Heart left ventricle (tissue), 16 donors: ENCODE measurements at places on chromosomes 6 and 20. TPM values are rescaled to one million over a fixed set of nuclear protein-coding genes. Genes with fewer than 3 reads are reported as not detected.
A peak's percentile ranks its signal among the peaks of the same experiment; 100 is the strongest.

Gene DDX43
- total RNA-seq: 0.11 TPM

Gene TMEM63B
- 48.5 TPM for total RNA-seq

Gene GABRR1
- not detected for total RNA-seq

Gene ENPP5
- 3.5 TPM for total RNA-seq

Gene EBF4
- total RNA-seq: 5.6 TPM

Gene WFDC10B
- total RNA-seq: not detected

DNA sequence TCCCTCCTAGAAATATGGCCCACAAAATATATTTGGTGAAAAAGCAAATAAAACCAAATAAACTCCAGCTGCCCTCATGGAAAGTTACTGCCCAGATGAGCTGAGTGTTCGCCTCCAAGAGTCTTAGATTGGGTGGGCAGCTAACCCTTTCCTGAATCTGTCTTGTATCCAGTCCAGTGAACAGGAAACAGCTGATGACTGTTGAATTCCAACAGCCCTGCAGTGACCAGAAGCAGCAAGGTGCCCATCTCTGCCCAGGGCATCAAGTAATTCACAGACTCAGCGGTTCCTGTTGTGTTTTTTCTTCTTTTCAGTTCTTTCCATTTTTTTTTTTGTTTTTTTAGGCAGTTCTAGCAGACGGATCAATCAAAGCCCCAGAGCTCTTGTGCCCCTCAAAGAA is 199.2 kb downstream of the UBE3D start:
- DNase-seq: no peak

DNA sequence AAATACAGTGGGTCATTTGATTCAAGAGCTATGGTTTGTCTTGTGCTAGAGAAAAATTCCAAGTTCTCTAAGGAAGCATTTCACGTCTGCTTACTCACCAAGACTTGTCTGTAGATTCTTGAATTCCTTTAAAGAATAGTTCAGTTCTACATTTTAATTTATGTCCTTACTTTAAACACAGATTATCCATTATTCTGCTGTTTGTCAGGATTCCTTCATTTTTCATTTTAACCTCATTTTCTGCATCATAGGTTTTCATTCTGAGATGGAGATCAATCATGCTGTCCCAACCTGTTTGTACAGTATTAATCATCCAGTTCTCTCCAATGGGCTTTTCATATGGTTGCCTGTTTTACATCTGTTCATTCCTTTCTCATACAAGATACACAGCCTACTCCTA is 24.5 kb upstream of the POPDC3 start:
- DNase-seq: no peak

- DNase-seq: no peak
These were observed 62.9 kb downstream of the CDH26 start for GRCh38 chr20:60021104-60021503.

DNA sequence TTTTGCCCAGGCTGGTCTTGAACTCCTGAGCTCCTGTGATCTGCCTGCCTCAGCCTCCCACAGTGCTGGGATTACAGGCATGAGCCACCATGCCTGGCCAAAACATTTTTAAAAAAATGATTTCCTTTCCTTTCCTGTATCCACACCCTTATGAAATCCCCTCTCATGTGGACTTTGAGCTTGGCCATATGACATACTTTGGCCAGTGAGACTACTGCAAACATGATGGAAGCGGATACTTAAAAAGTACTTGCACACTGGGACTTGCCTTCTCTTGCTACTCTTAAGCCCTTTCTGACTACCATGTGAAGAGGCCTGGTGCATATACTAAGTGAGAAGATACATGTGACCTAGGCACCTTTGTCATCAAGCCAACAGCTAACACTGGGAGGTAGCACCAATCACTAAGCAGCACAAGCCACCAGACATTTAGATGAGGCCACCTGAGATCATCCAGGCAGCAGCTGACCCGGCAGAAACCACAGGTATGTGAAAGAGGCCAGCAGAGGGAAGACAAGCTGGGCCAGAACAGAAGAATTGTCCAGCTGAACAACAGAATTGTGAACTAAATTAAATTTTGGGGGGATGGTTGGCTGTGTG is 78.5 kb upstream of the HDAC2 start:
- DNase-seq: no peak

- no peak for DNase-seq
These were observed 188.2 kb upstream of the FOXQ1 start for GRCh38 chr6:1123386-1124375.

GRCh38 chr20:12591949-12592470 is 416.8 kb upstream of the SPTLC3 start:
- DNase-seq: no peak

- DNase-seq: no peak
These were observed 53.3 kb downstream of the SOD2 start for GRCh38 chr6:159639721-159640120.

DNA sequence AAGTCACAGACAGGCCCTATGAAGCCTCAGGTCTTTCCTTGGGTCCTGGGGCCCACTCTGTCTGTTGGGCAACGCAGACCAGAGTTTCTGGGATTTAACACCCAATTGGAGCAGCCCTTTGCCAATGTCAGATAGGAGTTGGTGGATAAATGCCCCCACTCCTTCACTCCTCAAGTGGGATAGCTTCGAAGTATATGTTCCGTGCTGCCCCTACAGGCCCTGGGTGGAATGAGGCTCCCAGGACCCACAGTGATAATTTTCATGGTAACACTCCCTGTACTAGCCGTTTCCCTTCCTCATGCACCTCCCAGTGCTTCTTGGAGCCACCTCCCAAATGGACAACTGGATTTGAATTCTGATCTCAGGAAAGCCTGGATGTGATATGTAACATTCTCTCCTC is 145.4 kb downstream of the FOXA2 start:
- DNase-seq: no peak

DNA sequence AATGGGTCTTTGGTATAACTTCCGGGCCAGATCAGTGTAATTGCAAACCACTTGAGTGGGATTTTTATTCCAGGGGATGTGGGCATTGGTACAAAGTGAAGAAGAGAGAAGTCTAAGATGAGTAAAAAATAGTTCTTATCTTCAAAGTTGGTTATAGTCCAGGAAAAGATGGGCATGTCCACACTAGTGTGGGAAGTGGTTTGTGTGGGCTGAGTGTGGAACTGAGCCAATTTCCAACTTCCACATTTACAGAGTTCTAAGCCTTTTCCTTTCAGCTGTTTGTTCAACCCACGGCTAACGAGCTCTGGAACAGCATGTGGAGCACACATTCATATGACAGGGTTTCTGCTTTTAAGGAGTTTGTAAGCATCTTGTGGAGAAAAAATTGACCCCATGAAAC is 72.3 kb upstream of the IFNGR1 start:
- DNase-seq: peak; percentile 43

DNA sequence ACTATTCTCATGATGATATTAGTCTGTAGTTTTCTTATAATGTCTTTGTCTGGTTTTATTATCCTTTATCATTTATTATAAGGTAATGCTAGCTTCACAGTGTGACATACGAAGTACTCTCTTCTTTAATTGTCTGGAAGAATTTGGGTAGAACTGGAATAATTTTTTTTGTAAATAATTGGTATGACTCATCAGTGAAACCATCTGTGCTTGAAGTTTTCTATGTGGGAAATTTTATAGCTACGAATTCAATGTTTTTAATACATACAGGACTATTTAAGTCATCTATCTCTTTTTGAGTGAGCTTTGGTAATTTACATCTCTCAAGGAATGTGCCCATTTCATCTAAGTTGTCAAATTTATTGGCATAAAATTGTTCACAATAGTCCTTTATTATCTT is 86.3 kb downstream of the SOD2 start:
- DNase-seq: no peak

GRCh38 chr6:4774715-4775493 is 1.3 kb upstream of the CDYL start:
- peak; percentile 42 for DNase-seq

DNA sequence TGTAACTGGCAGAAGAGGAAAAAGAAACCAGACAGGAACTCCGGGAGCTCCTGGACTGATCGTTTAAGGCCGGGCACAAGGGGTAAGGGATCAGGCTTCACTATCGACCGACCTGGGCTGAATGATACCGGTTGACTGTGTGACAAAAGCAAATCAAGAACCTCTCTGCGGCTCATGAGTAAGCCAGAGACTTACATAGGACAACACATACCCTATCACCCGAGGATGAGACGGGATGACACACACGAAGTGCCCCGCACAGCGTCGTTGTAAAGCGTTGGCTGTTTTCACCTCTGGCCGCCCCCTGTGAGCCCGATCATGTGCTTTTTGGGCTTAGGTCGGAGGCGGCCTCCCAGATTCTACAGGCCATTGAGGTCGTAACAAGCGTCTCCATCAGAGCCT is 695 bp upstream of the TGIF2 start:
- no peak for DNase-seq

DNA sequence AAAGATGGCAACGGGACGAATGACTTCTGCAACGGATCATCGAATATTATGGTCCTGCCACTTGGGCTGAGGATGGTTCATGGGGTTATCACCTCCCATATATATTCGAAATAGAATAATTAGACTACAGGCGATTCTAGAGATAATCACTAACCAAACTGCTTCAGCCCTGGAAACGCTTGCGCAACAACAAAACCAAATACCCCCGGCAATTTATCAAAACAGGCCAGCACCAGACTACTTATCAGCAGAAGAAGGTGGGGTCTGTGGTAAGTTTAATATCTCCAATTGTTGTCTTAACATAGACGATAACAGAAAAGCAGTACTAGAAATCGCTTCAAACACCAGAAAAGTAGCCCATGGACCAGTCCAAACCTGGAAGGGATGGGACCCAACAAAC is 31.0 kb upstream of the ULBP3 start:
- DNase-seq: no peak

DNA sequence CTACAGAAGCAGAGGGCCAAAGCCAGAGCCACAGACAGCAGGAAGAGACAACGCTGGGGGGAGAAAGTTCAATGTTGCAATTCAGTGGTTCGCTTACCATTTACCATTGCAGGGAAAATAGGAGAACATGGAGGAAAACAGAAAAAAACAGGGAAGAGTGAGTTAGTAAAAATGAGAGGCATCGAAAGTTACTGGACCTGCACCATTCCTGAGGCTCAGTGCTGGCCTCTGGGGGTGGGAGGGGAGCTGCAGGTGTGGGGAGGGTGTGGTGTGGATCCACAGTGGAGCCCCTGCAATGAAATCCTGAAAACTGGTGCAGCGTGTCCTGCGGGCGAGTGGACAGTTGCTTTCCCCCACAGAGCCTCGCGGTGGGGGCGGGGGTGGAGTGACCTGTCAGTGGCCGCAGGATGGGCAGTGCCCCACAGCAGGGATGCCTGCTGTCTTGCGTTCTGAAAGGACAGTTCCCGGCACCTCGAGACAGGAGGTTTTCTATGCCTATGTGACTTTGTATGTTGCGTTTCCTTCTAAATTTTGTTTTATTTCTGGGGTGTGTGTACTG is 5.7 kb downstream of the TMEM181 start:
- no peak for DNase-seq

GRCh38 chr20:33655164-33655563 is 7.0 kb upstream of the C20orf144 start:
- no peak for DNase-seq

GRCh38 chr20:5173751-5174150 is 46.9 kb downstream of the CDS2 start:
- DNase-seq: no peak
